ENCODE measurements at places on chromosomes 7 and 10. TPM values are rescaled to one million over a fixed set of nuclear protein-coding genes. Genes with fewer than 3 reads are reported as not detected.

GPC2 gene
- 0.25 TPM for total RNA-seq

GRCh38 chr10:86287110-86287793 is 79.3 kb downstream of the GRID1 start:
- no peaks in the 10 kb centered on the region for H3K4me1 ChIP-seq
- H3K4me3 ChIP-seq: no peak overlapping the region
- peaks cover 5% of the 10 kb centered on the region for H3K27me3 ChIP-seq
- no peak for DNase-seq

OR13A1 gene
- total RNA-seq: not detected

DNA sequence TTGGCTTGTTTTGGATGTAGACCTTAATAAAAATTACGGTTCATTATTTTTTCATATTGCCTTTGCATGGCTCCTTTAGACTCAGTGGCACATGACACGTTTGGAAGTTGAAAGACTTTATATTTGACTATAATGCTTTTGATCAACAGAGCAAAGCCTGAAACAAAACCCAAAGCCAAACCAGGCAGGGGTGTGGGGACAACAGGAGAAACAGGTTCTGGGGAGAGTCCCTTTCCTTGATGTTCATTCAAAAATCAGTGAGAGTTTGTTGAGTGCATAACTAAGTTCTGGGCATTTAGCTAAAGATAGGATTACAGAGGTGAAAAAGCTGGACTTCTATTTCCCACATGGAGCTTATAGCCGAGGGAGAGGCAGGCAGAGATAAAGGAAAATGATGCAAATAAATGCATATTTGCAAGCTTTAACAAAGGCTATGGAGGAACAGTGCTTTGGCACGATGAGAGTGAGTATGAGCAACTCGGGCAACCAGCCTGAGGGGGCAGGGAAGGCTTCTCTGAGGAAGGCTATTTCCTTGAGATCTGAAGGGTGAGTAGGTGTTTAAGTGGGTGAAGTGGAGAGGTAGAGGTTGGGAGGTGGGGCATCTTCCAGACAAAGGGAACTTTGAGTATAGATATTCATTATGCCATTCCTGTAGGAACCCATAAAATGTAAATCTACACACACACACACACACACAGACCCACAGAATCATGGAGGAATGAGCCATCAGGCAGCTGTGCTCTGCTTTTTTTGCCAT is 34.5 kb upstream of the PDZD8 start:
- no peak overlapping the region for H3K27ac ChIP-seq
- no peak overlapping the region for H3K4me3 ChIP-seq
- no peaks in the 10 kb centered on the region for H3K36me3 ChIP-seq
- no peak for DNase-seq
- no peaks in the 10 kb centered on the region for H3K4me1 ChIP-seq

FAM25C gene
- total RNA-seq: not detected

HABP2 gene
- total RNA-seq: not detected

GRCh38 chr7:156309016-156309620 is 331.5 kb upstream of the RNF32 start:
- no peak overlapping the region for H3K4me3 ChIP-seq
- H3K36me3 ChIP-seq: no peaks in the 10 kb centered on the region
- no peaks in the 10 kb centered on the region for H3K4me1 ChIP-seq
- DNase-seq: no peak
